Pulmonary artery endothelial cell (primary cell): ENCODE measurements at places on chromosomes 2 and 18. TPM values are rescaled to one million over a fixed set of nuclear protein-coding genes. Genes with fewer than 3 reads are reported as not detected.

The DUSP11 gene
- total RNA-seq, result 25.5 and 26.8 TPM in 2 replicates

- no peak for DNase-seq
These were observed 100.5 kb downstream of the CABYR start for GRCh38 chr18:24239341-24239740.

DNA sequence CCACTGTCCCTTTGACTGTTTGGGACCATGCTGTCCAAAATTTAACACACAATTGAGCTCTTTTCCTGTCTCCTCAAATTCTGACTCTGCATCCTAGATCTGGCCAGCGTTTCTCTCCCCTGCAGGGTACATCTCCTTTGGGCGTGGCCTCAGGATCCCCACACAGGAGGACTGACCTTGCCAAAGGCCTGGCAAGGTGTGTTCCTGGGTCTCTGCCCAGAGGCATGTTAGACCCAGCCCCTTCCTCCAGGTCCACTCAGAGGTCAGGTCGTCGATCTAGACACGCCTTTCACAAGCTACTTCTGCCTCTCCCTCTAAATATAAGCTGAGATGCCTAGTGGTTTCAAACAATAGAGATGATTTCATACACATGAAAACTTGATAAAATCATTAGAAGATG is 45.4 kb upstream of the SMIM21 start:
- no peak for DNase-seq

- DNase-seq, result no peak
These were observed 192.1 kb upstream of the STON1 start for GRCh38 chr2:48337871-48338270.
